ENCODE measurements at places on chromosomes 7 and 10.

DNA sequence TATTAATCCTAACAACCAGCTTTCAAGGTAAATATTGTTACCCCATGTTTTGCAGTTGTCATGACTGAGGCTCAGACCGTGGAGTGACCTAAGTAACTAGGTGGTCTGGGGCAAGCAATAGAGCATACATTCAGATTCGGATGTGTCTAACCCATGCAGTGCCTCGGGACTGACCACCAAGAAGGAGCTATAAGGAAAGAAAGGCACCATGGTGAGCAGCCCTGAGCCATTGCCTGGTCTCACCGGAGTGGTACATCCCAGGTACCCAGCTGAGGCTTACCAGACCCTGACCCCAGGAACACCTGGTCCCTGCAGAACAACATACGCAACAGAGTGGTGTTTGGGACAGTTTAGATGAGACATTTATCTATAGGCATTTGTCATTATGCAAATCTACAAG, 175.5 kb upstream of the ZMIZ1 start:
- no peak for DNase-seq

GRCh38 chr10:105010411-105011121, 369.5 kb downstream of the SORCS3 start:
- DNase-seq: no peak

DNA sequence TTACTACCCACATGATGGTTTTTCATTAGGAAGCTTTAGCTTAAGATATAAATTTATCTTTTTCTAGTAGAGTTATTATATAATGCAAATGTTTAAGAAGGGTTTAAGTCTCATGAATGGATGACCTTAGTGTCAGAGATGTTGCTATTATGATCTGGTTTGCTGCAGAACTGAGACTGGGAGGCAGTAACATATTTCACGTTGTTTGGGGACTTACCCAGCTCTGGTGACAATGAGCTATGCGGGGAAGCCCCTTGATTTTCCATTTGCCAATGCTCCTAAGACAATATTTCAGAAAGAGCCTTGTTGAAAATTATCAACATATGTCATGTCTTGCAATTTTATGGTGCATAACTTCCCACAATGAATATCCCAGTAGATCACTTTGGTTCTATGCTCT, 754.6 kb downstream of the REEP3 start:
- no peak for DNase-seq

- DNase-seq: no peak
Observed at GRCh38 chr7:139049111-139049510, 13.3 kb upstream of the ZC3HAV1L start.

- no peak for DNase-seq
Observed at GRCh38 chr10:125128397-125129075, 31.8 kb downstream of the CTBP2 start.
